ENCODE measurements at places on chromosomes 4 and X.

GRCh38 chrX:2679534-2680485 is 11.3 kb upstream of the CD99 start:
- no peak for DNase-seq

GRCh38 chr4:37827030-37827685 is 672 bp downstream of the PGM2 start:
- DNase-seq, result peak; percentile 29

- no peak for DNase-seq
Observed at GRCh38 chr4:124977045-124977444, 264.5 kb upstream of the ANKRD50 start.

DNA sequence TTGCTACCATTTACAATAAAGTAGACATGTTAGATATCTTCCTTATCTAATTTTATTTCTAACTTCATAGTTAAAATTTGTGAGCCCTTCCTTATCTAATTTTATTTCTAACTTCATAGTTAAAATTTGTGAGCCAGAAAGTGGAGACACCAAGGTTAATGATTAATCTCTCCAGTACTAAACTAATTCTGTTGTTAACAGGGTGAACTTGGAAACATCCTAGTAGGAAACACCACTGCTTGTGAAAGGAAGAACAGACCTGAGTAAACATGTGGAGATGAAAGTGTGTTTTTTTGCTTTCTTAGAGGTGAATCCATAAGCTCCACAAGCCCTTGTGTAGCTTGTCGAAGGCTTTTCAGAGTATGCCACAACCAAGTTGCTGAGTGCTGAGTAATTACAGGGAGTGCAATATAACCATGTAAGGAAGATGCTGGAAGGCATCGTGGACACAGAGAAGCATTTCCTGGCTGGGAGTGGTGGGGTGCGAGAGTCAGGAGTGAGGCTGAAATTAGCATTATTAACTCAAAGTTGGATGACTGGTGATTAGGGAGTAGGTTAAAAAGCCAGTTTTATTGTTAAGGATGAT is 118.6 kb upstream of the NEIL3 start:
- DNase-seq, result no peak

DNA sequence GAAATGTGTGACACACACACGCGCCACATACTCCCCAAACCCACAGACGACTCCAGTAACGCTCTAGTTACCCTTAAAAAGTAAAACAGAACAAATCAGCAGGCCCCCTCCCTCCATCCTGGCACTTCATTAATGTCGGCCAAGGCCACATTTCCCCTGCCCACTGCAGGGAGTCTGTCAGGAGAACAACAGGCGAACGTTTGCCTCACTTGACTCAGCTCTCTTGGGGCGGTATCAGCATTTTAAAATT is 671 bp upstream of the FHIP1A start:
- no peak for DNase-seq

DNA sequence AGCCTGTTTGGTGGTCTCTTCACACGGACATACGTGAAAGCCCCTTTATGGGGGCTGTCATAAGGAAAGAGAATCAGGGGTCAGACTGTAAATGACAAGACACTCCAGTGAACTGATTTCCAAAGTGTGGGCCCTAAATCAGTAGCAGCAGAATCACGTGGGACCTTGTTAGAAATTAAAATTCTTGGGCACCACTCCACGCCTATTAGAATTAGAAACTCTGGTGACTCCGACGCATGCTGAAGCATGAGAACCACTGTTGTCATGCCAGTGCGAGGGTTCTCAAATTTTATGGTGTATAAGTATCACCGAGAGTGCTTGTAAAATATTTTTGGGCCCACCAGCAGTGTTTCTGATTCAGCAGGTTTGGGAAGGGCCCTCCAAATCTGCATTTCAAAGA is 672.8 kb downstream of the DMD start:
- no peak for DNase-seq

DNA sequence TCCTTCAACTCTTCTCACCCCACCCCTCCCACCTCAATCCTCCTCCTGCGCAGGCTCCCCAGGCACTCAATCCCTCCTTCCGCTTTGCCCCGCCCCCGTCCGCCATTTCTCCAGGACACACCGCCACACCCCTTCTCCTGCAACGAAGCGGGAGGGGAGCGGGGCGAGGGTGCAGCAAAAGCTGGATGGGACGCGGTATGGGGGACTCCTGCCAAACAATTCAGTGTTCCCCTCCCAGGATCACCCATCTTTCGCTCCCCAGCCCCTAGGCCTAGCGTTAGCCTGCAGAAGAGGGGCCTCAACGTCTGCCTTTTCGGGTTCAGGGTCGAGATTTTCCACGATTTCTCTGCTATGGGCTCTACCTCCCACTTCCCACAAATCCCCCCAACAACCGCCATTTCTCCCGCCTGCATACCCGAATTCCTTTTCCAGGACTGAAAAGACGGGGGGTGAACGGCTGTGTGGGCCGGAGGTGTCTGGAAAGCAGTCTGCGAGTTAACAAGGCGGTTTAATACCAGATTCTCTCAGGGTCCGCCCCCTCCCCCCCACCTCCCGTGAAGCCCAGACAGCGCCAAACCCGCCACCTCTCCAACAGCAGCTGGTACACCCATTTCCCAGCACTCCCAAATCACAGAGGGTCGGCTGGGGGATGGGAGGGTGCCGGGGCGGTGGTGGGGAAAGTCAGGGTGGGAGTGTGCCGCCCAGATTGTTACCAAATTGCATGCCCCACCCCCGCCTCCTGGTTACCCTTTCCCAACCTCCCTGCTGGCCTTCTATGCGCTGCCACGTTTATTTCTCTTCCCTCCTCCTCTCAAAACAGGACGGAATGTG is 774 bp downstream of the ARMCX2 start:
- DNase-seq, result peak; percentile 9

- DNase-seq, result no peak
Observed at GRCh38 chr4:173652283-173652931, 122.4 kb upstream of the HAND2 start.

- no peak for DNase-seq
Observed at GRCh38 chrX:40104630-40104984, 6.8 kb upstream of the BCOR start.

DNA sequence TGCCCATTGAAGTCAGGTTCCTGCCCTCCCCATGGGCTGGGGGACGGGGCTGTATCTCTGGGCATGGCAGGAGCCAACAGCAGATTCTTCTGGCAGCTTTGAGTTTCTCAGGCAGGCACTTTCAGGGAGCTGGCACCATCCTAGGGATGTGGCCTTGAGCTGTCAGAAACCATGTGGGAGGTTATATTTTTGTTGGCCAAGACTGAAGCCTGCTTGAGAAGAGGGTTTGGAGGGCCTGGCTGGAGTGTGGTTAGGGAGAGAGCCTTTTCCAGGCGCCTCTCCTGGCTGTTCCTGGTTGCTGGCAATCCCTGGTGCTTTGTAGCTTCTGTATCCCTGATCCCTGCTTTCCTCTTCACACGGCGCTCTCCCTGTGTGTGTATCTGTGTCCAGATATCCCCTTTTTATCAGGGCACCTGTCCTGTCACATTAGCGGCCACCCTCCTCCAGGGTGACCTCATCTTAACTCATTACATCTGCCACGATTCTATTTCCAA is 30.6 kb upstream of the SORCS2 start:
- DNase-seq, result no peak

- DNase-seq, result no peak
Observed at GRCh38 chrX:64338296-64338695, 57.0 kb downstream of the MTMR8 start.

DNA sequence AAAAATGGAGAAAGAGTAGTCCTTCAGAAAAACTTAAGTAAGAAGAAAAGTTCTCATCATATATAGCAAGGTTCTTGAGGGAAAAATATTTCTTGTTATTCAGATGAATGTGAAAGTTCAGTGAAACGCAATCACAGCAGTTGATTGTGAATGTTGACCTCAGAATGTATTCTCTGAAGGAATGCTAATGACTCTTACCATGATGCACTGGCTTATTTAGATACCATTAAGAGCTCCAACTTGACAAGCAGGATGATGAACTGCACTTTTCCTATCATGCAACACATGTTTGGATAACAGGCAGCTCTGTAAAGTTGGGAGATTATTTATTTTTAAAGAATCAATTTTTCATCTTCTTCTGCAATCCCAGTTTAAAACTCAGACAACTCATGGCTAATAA is 115.5 kb upstream of the MYOZ2 start:
- no peak for DNase-seq

GRCh38 chr4:76689145-76689817 is 208.7 kb downstream of the SOWAHB start:
- no peak for DNase-seq

DNA sequence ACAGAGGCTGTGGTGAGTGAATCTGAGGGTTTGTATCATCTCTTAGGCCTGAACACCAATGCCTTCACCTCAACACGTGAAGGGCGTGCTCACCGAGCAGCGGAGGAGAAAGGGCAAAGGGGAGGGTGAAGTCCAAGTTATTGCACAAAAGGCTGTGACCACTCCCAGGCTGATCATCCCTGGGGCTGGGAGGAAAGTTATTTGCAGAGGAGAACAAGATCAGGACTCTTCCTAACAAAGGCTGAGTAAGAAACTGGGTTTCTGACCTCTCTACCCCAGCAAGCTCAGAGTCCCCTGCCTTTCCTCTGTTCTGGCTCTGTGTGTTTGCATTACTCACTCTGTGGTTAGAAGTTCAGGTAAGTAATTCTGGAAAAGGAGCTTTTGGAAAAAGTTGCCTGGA is 366.3 kb upstream of the CXorf51A start:
- no peak for DNase-seq

DNA sequence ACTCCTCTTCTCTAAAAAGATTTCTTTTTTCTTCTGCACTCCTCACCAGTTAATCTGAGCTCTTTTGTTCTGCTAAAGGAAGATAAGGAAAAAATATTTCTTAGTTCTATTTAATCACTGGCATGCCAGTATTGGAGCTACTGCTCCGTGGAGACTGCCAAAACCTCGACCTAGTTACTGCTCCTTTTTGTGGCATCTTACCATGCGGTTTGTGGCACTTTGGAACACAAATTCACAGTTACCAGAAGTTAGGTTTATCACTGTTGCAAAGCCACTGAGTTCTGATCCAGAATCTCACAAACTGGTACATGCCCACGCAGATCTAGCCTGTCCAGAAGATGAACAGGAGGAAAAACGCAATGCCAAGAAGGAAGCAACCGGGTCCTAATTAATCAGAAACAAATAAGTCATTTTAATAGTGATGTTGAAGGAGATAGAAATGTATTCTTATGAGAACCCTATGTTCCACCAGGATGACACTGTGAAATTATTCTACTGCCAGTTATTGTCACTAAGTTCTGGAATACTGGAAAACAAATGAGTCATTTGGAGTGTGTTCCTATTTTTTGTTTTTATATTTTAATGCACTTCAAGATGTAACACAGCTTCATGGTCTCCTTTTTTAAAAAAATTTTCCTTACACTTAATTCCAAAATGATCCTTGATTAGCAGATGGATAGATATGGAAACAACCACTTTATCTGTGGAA is 106.7 kb upstream of the GK2 start:
- DNase-seq, result no peak

GRCh38 chr4:80685214-80685613 is 345.3 kb upstream of the BMP3 start:
- no peak for DNase-seq

- no peak for DNase-seq
Observed at GRCh38 chr4:8351931-8352367, 82.4 kb downstream of the HTRA3 start.

DNA sequence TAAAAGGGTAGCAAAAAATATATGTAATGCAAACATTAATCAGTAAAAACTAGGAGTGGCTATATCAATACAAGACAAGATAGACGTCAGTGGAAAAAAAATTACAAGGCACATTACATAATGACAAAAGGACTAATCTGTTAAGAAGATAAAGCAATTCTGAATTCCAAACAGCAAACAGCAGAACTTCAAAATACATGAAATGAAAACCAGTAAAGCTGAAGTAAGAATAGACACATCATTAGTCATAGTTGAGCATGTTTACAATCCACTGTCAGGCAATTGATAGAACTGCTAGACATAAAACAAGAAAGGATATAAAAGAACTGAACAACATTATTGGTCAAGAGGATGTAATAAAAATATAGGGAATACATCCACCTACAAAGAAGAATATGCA is 12.2 kb downstream of the SULT1B1 start:
- DNase-seq, result no peak

- DNase-seq, result peak; percentile 4
Observed at GRCh38 chr4:134365852-134366251, 164.3 kb upstream of the PABPC4L start.

DNA sequence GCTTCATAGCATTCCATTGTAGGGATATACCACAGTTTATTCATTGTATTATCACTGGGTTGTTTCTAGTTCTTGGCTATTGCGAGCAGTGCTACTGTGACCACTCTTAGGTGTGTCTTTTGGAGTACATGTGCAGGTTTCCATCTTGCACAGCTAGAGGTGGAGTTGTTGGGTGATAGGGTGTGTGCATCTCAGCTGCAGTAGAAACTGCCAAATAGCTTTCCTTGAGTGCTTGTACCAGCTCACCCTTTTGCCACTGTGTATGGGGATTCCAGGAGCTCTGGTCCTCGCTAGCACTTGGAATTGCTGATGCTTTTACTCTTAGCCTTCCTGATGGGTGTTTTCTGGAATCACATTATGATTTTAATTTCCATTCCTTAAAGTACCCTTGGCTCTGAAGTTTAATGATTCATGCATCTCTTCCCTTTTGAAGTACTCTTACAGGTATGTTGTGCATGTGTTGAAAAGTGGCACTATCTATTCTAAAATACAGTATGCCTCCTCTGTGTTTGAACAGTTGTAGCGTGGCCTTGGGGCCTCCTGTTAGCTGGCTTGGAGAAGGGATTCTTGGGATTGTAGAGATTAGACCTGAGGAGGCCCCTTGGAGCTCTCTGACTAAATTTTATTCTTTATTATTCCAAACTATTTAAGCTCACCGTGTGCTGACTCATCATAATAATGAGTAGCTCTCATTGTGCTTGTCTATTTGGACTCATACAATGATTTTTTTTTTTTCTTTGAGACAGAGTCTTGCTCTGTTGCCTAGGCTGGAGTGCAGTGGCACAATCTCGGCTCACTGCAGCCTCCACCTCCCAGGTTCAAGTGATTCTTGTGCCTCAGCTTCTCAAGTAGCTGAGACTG is 38.4 kb downstream of the HTT start:
- DNase-seq, result no peak

DNA sequence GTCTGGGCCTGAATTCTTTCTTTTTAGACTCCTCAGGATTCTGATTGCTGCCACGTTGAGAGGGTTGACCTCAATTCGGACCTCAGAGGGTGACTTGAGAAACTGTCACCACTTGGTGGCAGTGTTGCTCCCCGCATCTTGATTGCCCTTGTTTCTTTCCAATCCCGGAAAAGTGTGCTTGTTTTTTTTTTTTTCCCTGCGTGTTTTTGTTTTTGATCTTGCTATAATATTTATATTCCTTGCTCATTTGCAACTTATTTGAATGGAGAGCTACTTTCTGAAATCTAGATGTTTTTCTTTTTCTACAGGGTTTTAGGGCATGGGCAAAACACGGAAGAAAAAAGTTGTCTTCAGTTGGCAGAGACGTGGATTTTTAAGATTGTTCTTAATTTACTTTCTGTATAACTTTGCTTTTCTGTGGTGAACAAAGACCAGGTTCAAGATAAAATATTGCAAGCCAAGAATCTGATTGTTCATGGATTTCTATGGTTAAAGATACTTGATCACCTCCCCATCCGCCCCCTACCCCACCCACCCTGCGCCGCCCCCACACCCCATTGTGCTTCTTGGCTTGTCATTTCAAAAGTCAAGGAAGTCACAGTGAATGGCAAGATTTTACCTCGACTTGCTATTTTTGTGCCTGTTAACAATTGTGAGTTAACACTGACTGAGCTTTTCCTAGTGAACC is 102.0 kb downstream of the PTTG2 start:
- peak; percentile 64 for DNase-seq

GRCh38 chrX:140099221-140099620 is 133.9 kb upstream of the CXorf66 start:
- no peak for DNase-seq

All from A172 (cell line).